ENCODE measurements at places on chromosomes 4 and X. TPM values are rescaled to one million over a fixed set of nuclear protein-coding genes. Genes with fewer than 3 reads are reported as not detected.

DNA sequence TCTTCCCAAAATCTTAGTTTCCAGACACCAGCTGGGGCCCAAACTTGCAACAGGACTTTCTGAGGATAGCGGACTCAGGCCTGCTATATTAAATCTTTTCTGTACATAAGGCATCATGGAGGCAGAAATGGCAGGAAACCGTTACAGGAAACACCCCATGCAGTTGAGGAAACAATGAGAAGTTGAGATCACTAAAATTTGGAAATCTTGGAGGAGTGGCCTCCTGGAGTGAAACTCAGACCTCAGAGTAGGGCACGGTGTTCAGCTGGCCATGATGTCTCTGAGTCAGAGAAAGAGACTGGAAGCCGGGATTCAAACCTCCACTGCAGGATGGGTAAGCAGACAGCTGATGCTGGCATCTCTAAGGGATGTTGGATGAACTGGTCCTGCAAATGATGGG is 372.6 kb upstream of the CTSO start:
- no peak for DNase-seq
- H3K4me1 ChIP-seq = no peaks in the 10 kb centered on the region
- H3K4me3 ChIP-seq = no peak overlapping the region
- H3K27ac ChIP-seq = no peak overlapping the region

GRCh38 chr4:100100985-100101384 is 89.3 kb downstream of the DDIT4L start:
- no peak overlapping the region for H3K4me3 ChIP-seq
- H3K27me3 ChIP-seq = no peaks in the 10 kb centered on the region
- H3K36me3 ChIP-seq = no peaks in the 10 kb centered on the region
- no peak for DNase-seq
- no peaks in the 10 kb centered on the region for H3K4me1 ChIP-seq
- no peak overlapping the region for H3K27ac ChIP-seq

The RBM41 gene
- total RNA-seq = 23.5 TPM

- H3K36me3 ChIP-seq = no peaks in the 10 kb centered on the region
- no peaks in the 10 kb centered on the region for H3K27me3 ChIP-seq
- DNase-seq = no peak
- no peak overlapping the region for H3K27ac ChIP-seq
- H3K4me1 ChIP-seq = peaks cover 5% of the 10 kb centered on the region
- no peak overlapping the region for H3K4me3 ChIP-seq
Measured at GRCh38 chrX:17531500-17531899, 156.5 kb downstream of the NHS start.

GRCh38 chr4:77599378-77599777 is 6.2 kb upstream of the CXCL13 start:
- no peak overlapping the region for H3K4me3 ChIP-seq
- H3K27me3 ChIP-seq = no peaks in the 10 kb centered on the region
- no peak for DNase-seq
- H3K4me1 ChIP-seq = no peaks in the 10 kb centered on the region

- no peaks in the 10 kb centered on the region for H3K4me1 ChIP-seq
- H3K36me3 ChIP-seq = no peaks in the 10 kb centered on the region
- DNase-seq = no peak
Measured at GRCh38 chrX:26470941-26471340, 255.0 kb downstream of the MAGEB5 start.

DNA sequence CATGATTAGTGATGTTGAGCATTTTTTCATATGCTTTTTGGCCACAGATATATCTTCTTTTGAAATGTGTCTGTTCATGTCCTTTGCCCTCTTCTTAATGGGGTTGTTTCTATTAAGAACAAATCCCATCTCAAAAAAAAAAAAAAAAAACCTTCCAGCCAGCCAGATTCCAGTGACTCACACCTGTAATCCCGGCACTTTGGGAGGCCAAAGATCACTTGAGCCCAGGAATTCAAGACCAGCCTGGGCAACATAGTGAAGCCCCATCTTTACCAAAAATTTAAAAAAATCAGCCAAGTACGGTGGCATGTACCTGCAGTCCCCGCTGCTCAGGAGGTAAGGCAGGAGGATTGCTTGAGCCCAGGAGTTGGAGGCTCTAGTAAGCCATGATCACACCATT is 5.1 kb downstream of the RAB33B start:
- no peaks in the 10 kb centered on the region for H3K27me3 ChIP-seq
- H3K4me1 ChIP-seq = peaks cover 20% of the 10 kb centered on the region
- H3K36me3 ChIP-seq = no peaks in the 10 kb centered on the region
- H3K27ac ChIP-seq = no peak overlapping the region

GRCh38 chr4:155025762-155026457 is 182.5 kb upstream of the NPY2R start:
- H3K27ac ChIP-seq = no peak overlapping the region
- H3K27me3 ChIP-seq = no peaks in the 10 kb centered on the region
- H3K4me3 ChIP-seq = no peak overlapping the region
- H3K4me1 ChIP-seq = no peaks in the 10 kb centered on the region
- DNase-seq = no peak

The CCSER1 gene
- 1.6 TPM for total RNA-seq

- no peaks in the 10 kb centered on the region for H3K4me1 ChIP-seq
- H3K27ac ChIP-seq = no peak overlapping the region
- DNase-seq = no peak
- no peak overlapping the region for H3K4me3 ChIP-seq
Measured at GRCh38 chr4:3637326-3638016, 105.2 kb upstream of the LRPAP1 start.

- no peaks in the 10 kb centered on the region for H3K27me3 ChIP-seq
- H3K4me3 ChIP-seq = no peak overlapping the region
- peak; percentile 34 for DNase-seq
- no peaks in the 10 kb centered on the region for H3K36me3 ChIP-seq
- peaks cover 25% of the 10 kb centered on the region for H3K4me1 ChIP-seq
Measured at GRCh38 chrX:107707866-107708265, 67.7 kb downstream of the TSC22D3 start.

- no peak overlapping the region for H3K4me3 ChIP-seq
- no peak for DNase-seq
- H3K4me1 ChIP-seq = peaks cover 42% of the 10 kb centered on the region
- no peaks in the 10 kb centered on the region for H3K36me3 ChIP-seq
- H3K27ac ChIP-seq = no peak overlapping the region
Measured at GRCh38 chr4:105153749-105154148, 7.1 kb downstream of the TET2 start.

The NAT8L gene
- total RNA-seq = 0.28 TPM

DNA sequence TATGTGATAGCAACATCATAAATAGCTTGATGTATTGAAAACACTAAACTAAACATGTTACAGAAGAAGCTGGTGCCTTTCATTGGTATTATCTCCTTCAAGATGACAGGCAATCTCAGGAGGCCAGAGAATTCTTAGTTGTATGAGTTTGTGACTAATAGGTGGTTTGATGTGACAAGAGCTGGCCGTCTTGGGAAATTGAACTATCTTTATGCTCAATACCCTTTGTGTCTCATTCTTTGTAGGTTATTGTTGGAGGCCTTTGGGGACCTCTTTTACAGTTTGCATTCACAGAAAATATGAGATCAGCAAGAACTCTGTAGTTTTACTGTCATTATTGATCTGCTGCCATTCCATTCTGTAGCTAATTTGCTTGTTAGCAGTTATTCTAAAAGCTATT is 659.2 kb upstream of the PITX2 start:
- H3K4me1 ChIP-seq = no peaks in the 10 kb centered on the region
- DNase-seq = no peak
- H3K27ac ChIP-seq = no peak overlapping the region
- peaks cover 7% of the 10 kb centered on the region for H3K27me3 ChIP-seq
- no peak overlapping the region for H3K4me3 ChIP-seq

The PRSS12 gene
- 0.36 TPM for total RNA-seq

DNA sequence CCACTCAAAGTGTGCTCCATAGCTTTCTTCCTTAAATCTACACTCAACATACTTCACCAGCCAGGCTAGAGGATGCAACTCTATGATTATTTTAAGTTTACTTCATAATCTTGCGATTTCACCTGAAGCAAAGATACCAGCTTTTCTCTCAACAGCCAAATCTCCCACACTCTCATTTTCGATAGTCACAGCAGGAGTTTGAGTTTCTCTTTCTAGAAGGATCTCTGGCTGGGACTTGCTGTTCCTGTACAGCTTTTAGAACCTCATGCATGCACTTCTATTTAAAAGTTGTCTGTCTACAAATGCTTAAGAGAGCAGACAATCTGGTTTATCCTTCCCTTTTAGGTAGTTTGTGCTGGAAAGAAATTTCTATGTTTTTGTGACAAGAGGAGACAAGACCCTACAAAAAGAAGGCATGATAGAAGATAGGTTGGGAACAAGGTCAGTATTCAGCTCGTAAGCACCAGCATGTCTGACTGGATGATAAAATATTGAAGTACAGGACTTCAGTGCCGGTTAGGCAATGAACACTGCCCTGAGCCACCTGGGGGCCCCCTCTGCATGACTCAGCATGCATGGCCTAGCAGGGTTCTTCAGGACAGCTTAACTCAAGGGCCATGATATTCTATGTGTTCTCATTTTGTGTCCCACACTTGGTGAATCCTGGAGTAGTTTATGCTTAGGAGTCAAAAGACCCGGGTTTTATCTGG is 65.6 kb downstream of the ATXN3L start:
- no peak overlapping the region for H3K4me3 ChIP-seq
- no peak overlapping the region for H3K27ac ChIP-seq
- H3K27me3 ChIP-seq = no peaks in the 10 kb centered on the region
- H3K4me1 ChIP-seq = no peaks in the 10 kb centered on the region
- no peak for DNase-seq
- H3K36me3 ChIP-seq = no peaks in the 10 kb centered on the region

The GK gene
- 8.0 TPM for total RNA-seq

DNA sequence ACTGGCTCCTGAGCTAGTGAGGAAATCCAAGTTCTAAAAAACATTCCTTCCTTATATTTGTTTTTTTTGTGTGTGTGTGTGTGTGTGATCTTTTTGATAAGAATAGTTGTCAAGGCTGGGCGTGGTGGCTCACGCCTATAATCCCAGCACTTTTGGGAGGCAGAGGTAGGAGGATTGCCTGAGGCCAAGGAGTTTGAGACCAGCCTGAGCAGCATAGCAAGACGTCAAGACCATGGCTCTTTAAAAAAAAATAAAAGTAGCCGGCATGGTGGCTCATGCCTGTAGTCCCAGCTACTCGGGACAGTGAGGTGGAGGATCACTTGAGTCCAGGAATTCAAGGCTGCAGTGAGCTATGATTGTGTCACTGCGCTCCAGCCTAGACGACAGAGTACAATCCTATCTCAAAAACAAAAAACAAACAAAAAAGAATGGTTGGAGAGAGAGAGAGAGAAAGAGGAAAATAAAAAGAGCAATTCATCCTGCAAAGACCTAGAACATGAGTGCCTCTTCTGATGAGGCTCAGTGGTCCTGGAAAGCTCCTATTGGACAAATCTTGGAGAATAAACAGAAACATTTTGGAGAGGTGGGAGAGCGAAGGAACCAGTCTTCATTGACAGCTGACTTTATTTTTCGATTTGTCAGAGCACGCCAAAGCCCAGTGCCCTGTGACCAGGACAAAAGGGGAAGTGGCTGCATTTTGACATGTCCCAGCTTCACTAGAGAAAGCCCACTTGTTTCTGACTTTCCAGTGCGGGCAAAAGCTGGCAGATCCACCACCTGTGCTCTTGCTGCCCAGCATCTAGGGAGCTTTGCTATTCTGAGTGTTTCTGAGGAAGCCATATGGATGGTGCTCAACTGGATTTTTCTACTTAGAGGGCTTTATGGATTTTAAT is 244.7 kb downstream of the PALLD start:
- DNase-seq = no peak
- no peak overlapping the region for H3K27ac ChIP-seq
- H3K27me3 ChIP-seq = no peaks in the 10 kb centered on the region
- H3K36me3 ChIP-seq = no peaks in the 10 kb centered on the region
- no peak overlapping the region for H3K4me3 ChIP-seq

DNA sequence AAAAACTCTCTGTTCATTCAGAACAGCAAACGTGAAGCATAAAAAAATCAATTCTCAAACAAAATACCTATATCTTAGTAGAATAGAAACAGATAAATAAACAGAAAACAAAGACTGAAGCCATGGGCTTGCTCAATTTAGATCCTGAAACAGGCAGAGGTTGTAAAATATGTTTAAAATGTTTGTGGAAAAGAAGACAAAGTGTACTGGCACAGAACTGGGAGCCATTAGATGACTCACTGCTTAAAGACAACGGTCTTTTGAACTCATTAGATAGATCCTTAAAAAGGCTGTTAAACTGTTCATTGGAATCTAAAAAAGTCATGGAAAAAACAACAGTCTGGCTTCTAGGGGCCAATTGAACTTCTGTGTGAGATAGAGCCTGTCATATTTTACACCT is 247.0 kb upstream of the NDST4 start:
- H3K27ac ChIP-seq = no peak overlapping the region
- no peak for DNase-seq
- no peaks in the 10 kb centered on the region for H3K27me3 ChIP-seq
- no peaks in the 10 kb centered on the region for H3K36me3 ChIP-seq
- no peak overlapping the region for H3K4me3 ChIP-seq

DNA sequence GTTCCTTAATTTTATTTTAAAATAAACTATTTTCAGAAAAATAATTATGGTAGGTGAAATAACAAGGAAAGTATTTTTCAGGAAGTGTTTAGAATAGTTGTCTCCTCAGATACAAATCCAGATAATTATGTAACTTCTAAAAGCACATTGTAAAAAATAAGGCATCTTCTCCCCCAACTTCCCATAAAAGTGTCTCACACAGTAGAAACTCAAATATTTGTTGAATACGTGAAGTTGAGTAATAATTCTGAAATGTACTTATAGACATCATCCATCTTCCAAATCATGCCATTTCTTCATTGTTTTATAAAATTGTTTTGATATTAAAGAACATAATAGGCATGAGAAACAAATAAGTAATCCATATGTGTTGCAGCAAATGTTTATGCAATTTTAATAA is 18.0 kb downstream of the SHISA3 start:
- DNase-seq = no peak
- no peaks in the 10 kb centered on the region for H3K27me3 ChIP-seq
- H3K27ac ChIP-seq = no peak overlapping the region
- no peak overlapping the region for H3K4me3 ChIP-seq

The ENAM gene
- total RNA-seq = under 0.01 TPM
